HFF-Myc (cell line): ENCODE measurements at places on chromosomes 6 and 20.

DNA sequence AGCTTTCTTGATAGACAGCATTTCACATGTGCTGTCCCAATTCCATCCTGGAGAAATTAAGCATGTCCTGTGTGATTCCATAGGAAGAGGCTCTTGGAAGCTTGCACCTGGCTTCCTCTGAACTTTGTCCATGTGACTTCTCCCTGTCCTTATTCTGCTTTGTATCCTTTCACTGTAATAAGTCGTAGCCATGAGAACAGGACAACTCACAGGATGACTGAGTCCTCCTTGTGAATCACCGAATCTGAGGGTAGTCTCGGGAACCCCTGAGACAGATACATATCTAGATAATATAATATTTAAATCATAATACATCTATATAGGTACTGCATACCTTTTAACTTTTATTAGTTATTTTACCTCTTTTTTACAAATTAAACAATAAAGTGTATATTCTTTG lies 156.7 kb upstream of the THEMIS start:
- DNase-seq: no peak

- no peak for DNase-seq
Observed at GRCh38 chr6:33934731-33935270, 131.0 kb upstream of the MLN start.

GRCh38 chr6:124524491-124525200 lies 437.6 kb upstream of the RNF217 start:
- no peak for DNase-seq

DNA sequence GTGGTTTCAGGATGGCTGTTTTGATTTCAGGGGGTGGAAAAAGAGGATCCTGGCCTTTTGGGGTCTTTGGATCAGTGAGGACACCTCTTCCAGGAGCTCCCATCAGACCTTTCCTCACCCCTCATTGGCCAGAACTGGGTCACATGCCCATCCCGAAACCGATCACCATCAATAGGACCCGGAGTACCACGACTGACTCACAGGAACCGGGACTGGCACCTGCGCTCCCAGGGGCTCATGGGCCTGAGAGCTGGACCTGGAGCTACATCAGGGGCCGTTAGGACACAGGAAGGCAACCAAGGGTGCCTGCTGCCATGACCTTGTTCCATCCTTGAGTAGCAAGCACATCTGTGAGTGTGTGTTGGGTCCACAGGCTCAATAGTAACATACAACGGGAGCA lies 180.4 kb downstream of the BMP7 start:
- no peak for DNase-seq

GRCh38 chr20:35791821-35792220 lies 20.0 kb downstream of the PHF20 start:
- DNase-seq: no peak

DNA sequence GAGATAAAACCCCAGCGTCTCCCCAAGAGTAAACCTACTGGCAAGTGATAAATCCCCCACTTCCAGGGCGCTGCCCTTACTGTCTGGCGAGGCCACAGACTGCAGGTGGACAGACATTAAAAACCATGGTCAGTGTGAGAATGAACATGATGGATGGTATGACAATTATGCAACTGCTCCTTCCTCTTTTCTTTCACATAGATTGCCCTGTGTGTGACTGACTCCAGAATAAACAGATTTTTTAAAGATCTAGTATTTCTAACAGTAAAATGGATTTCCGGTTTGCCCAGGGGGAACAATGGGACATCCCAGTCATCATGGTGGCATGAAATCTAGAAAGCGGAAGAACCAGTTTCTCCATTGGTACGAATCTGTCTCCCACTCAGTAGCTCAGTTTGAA lies 153.7 kb downstream of the FOXC1 start:
- DNase-seq: no peak

DNA sequence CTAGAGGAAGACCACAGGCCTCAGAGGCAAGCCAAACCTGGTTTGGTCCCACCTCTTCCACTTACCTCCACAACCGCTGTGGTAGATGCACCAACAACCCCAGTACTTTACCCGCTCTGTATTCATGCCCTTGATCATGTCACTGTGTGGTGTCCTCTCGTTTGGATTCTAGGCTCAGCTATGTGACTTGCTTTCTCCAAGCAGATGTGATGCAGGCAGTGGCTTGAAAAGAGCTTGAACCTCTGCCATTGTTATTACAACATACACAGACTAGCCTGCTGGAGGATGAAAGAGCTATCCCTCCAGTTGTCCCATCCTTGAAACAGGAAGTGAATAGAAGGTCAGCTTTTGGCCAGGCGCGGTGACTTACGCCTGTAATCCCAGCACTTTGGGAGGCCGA lies 147.7 kb downstream of the ZNF217 start:
- no peak for DNase-seq
